ENCODE measurements at places on chromosomes 4 and X. TPM values are rescaled to one million over a fixed set of nuclear protein-coding genes. Genes with fewer than 3 reads are reported as not detected.

RNF4 gene
- total RNA-seq = 5.3 TPM

GABRG1 gene
- total RNA-seq = not detected

DNA sequence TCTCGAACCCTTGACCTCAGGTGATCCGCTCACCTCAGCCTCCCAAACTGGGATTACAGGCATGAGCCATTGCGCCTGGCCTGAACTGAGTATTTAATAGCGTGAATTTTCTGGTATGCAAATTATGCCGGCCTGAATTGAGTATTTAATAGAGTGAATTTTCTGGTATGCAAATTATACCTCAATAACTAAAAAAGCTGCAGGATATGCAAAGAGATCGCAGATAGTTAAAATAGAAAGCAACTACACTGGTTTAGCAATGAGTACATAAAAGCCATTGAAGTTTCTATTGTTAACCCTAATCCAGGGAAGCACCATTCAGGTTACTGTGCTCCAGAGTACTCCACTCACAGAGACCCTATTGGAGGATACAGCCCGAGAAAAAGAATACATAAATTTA, 22.8 kb downstream of the FBXW7 start:
- DNase-seq = no peak

DNA sequence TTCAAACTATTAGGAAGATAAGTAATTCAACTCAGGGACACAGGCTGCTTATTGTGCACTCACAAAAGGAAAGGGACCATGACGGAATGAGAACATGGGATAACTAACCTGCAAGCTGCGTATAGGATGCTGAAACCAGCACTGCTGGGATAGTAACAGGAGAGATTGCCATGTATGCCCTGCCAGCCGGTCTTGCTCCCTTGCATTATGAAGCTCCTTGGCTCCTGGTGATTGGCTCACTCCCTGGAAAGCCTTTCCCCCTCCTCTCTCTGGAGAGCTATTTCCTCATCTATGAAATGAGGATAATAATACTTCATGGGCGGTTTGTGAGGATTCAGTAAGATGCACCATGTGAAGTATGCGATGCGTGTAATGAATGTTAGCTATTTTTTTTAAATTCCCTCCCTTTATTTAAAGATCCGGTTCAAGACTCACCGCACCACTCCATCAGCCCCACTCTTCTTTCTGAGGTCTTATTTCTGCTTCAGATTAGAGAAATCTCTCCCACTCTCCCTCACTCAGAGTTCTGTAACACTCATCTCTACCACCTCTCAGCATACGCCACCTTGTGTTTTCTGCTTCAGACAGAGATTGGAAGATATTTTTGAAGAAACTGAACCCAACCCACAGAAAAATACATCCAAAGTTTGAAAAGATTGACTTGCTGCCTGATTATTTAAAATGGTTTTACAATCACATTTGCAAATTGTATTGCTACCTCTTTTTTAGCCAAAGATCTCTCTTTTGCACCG, 18.4 kb downstream of the MSMO1 start:
- peak; percentile 19 for DNase-seq

DNA sequence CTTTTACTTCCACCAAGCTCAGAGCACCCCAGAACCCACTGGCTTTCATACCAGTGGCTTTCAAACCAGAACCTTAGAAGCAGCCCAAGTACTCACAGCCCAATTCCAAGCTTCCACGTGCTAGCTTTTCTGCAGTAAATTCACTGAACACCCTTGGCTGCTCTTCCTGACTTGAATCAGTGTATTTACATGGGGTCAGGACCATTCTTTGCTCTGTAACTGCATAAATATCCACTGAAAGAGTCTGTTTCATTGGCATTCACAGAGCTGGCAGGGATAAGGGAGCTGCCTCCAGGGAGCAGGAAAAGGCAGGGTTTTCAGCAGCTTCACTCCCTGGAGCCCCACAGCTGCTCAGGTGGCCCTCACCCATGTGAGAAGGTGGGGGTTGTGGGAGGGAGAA, 43.8 kb downstream of the RAI2 start:
- DNase-seq = no peak

- no peak for DNase-seq
These were observed 852.7 kb upstream of the SLIT2 start for GRCh38 chr4:19399001-19399400.

DNA sequence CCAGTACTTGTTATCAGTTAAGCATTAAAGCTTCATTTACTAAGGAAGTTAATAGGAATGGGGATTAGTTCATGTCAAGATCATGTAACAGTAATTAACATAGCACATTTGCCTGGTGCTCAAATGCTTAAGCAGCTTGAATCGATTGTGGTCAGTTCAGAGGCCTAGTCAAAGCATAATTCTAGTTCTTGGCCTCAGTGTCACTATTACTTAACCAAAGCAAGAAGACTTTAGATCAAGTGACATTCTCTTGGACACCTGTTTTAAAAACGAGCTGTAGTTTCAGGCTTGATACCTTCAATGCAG, 115.2 kb upstream of the BMPR1B start:
- no peak for DNase-seq

GRCh38 chrX:103791826-103792485, 15.3 kb downstream of the PLP1 start:
- no peak for DNase-seq

DNA sequence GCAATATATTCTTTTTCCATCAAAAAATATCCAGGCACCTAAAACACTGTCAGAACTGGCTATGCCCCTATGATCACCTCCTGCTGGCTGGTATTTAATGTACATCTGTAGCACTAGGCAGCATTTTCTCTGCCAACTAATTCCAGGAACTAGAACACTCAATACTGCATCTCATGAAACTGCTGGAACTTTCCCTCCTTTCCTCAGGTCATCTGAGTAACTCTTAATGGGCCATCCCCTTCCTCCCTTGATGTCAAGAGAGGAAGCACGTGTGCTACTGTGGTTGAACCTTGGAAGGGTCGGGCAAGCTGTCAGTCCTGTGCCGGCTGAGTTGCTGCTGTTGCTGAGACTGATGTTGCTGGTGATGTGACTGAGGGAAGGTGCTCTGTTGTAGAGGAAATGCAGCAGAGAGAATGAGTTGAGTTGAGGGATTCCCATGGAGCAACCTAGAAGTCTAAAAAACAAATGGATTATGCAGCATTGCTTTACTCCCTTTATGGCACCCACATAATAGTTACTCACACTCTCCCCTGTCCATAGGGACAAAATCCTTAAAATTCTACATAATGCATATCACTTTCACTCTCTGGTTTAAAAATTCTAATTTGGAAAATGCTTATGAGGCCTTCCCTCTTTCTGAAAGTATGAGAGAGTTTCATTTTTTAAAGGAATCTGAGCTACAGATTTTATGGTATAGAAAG, 39.5 kb downstream of the TMEM165 start:
- peak; percentile 26 for DNase-seq

GRCh38 chr4:9938933-9939332, 82.4 kb downstream of the SLC2A9 start:
- no peak for DNase-seq

DNA sequence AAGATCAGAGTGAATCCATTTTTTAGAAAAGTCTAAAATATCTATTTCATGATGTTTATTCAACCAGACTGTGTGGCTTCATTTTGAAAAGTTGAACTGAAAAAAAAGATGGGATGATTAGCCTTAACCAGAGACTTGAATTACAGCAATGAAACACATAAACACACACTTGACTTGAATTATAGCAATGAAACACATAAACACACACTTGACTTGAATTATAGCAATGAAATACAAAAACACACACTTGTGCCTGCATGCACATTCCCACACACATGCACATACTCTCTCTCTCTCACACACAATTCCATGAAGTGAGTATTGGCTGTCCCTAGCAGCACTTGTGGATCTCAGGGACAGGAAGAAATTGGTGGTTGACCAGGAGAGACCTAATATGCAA, 286.8 kb downstream of the USP46 start:
- DNase-seq = no peak

DNA sequence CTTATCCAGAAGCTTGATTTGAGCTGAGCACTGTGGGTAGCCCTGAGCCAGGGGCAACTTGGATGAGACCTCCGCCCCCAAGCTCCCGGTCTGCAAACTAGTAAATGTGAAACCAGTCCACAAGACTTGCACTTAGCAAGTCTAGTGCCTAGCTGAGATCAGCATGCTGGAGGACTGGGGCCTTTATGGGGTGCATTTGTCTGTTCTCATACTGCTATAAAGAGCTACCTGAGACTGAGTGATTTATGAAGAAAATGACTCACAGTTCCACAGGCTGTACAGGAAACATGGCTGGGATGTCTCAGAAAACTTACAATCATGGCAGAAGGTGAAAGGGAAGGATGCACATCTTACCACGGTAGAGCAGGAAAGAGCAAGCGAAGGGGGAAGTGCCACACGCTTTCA, 42.1 kb upstream of the HOPX start:
- no peak for DNase-seq

- DNase-seq = no peak
These were observed 77.1 kb downstream of the CNOT6L start for GRCh38 chr4:77742054-77742453.

- no peak for DNase-seq
These were observed 116.1 kb downstream of the AMMECR1 start for GRCh38 chrX:110201799-110202198.

DNA sequence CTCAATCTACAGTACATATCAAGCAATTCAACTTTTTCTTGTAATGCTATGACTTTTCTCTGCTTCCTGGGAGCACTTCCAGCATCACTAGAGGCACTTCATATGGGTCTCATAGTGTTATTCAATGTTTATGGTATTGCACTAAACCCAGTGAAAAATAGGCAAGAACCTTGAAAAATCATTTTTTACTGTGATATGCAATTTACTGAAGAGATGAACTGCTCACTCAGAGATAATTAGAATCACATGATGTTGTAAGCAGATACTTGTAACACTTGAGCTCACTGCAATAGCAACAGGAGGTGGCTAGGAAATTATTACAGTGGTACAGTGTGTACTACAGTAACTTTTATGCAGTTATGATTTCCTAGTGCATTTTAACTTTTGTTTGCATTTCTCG, 93.3 kb downstream of the RASGEF1B start:
- no peak for DNase-seq

- DNase-seq = no peak
These were observed 174.4 kb upstream of the SPIN4 start for GRCh38 chrX:63525491-63525890.

DNA sequence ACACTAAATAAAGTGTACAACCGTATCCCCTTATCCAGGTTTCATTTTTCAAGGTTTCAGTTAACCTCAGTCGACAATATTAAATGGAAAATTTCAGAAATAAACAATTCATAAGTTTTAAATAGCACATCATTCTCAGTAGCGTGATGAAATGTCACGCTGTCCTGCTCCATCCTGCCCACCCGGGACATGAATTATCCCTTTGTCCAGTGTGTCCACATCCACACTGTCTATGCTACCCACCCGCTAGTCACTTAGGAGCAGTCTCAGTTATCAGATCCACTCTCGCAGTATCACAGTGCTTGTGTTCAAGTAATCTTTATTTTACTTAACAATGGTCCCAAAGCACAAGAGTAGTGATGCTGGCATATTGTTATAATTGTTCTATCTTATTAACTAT, 54.7 kb downstream of the FRYL start:
- DNase-seq = no peak

- peak; percentile 58 for DNase-seq
These were observed 612 bp downstream of the MAGED2 start for GRCh38 chrX:54808109-54808604.
